CD4-positive, alpha-beta T cell treated with Interleukin-15 for 4 hours (primary cell): ENCODE measurements at places on chromosomes 16 and 17.

GRCh38 chr16:15533386-15533785 is 99.0 kb downstream of the BMERB1 start:
- no peak for DNase-seq

- DNase-seq, result no peak
Measured at GRCh38 chr16:85137323-85138072, 25.2 kb upstream of the CIBAR2 start.

DNA sequence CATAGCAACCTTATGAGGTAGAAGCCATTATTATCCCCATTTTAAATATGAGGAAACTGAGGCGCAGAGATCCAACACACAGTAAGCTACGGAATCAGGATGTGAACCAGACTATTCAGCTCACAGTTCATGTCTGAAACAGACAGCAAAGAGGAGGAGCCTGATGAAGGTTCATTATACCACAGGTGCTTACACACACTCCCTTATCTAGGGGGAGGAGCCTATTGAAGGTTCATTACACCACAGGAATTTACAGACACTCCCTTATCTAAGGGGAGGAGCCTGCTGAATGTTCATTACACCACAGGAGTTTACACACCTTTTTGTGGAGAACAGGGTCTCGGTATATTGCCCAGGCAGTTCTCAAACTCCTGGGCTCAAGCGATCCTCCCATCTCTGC is 21.9 kb downstream of the C16orf95 start:
- no peak for DNase-seq

GRCh38 chr16:83856792-83857191 is 42.1 kb upstream of the MLYCD start:
- no peak for DNase-seq

GRCh38 chr17:62791767-62792446 is 16.2 kb downstream of the MARCHF10 start:
- DNase-seq, result no peak

- DNase-seq, result no peak
Measured at GRCh38 chr17:79085154-79085920, 10.7 kb downstream of the ENGASE start.

GRCh38 chr17:1612400-1612799 is 16.2 kb downstream of the SLC43A2 start:
- no peak for DNase-seq

- no peak for DNase-seq
Measured at GRCh38 chr16:56987692-56988091, 1.7 kb upstream of the NLRC5 start.

- no peak for DNase-seq
Measured at GRCh38 chr16:58124601-58124915, 4.6 kb downstream of the CFAP20 start.

GRCh38 chr17:33124185-33124584 is 132.5 kb downstream of the SPACA3 start:
- no peak for DNase-seq

- no peak for DNase-seq
Measured at GRCh38 chr16:30368122-30368791, 2.0 kb downstream of the TBC1D10B start.

GRCh38 chr16:48511071-48511540 is 98.9 kb downstream of the N4BP1 start:
- DNase-seq, result no peak

GRCh38 chr17:20284570-20285295 is 182.6 kb downstream of the LGALS9B start:
- no peak for DNase-seq

DNA sequence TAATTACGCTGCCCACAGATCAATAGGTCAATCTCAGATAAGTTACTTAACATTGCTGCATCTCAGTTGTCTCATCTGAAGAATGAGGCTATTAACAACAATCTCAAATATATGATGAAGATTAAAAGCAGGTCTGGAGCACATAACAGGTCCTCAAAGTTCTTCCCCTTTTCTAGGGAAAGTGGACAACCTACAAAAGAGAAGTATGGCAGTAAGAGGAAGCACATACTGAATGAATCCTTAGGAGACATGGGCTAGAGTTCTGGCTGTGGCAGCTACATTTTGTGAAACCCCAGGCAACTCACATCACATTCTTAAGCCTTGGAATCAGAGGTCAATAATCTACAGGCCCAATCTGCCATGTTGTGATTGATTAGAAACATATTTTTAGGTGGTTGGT is 180.6 kb downstream of the PCTP start:
- DNase-seq, result no peak
